Activated T-cell treated with anti-CD3 and anti-CD28 coated beads for 4 hours (primary cell): ENCODE measurements at places on chromosomes 5 and 9.
A peak's percentile ranks its signal among the peaks of the same experiment; 100 is the strongest.

DNA sequence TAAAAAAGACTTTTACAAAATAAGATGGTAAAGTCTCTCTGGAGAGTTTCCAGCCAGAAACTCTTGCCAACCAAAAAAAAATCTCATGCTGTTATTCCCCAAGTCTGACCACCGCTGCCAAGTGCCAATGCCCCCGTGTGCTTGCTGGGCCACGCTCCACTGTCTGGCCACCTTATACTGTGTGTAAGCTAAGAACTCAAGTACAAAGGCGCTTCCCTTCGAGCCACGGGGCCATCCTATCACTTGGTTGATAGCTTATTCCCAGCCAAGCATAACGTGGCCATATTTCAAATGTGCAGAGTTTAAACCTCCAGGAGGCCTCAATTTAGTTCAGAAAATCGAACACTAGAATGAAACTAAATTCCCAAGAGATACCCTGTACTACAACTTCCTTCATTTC lies 36.0 kb downstream of the ROR2 start:
- no peak for DNase-seq

GRCh38 chr9:24416136-24416535 lies 129.6 kb downstream of the IZUMO3 start:
- DNase-seq: no peak

- DNase-seq: peak; percentile 9
These were observed 174.1 kb downstream of the KDM4C start for GRCh38 chr9:6931913-6932312.

GRCh38 chr5:58927181-58927580 lies 344.3 kb downstream of the RAB3C start:
- DNase-seq: no peak

GRCh38 chr5:54793468-54794134 lies 191.8 kb downstream of the ESM1 start:
- DNase-seq: no peak

DNA sequence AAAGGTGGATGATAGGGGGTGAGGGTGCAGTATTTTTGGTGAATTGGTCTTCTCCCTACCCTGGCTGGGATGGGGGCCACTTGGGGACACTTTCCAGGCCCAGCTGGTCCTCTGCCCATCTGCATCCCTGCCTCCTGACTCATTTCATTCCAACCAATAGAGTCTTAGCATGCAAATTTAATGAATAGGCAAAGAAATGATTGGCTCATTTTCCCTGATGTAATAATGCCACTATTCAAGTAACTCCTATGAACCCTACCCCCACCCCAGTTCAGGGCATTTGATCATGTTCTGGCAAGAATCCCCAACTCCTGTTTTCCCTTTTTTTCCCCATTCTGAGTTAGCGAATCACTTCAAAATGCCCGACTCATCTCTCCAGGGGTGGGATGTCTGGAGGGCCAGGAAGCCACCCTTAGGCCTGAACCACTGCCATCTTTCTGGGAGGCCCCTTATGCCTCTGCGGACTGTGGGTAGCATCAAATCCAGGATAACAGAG lies 56.7 kb downstream of the PCDH1 start:
- DNase-seq: no peak

DNA sequence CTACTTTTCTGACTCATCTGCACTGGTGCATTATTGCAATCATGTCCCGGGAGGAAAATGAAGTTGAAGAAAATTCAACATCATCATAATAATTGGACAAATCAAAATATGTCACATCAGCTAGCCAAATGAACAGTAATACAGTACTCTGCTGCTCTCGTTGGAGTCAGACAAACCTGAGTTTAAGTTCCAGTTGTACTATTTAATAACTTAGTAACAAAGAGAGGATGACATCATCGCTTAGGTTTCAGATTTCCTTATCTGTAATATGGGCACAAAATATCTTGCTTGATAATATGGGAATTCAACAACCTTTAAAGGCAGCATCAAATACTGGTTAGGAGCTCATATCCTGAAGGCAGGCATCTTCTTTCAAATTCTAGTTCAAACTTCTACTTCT lies 1248.9 kb upstream of the ACO1 start:
- no peak for DNase-seq

DNA sequence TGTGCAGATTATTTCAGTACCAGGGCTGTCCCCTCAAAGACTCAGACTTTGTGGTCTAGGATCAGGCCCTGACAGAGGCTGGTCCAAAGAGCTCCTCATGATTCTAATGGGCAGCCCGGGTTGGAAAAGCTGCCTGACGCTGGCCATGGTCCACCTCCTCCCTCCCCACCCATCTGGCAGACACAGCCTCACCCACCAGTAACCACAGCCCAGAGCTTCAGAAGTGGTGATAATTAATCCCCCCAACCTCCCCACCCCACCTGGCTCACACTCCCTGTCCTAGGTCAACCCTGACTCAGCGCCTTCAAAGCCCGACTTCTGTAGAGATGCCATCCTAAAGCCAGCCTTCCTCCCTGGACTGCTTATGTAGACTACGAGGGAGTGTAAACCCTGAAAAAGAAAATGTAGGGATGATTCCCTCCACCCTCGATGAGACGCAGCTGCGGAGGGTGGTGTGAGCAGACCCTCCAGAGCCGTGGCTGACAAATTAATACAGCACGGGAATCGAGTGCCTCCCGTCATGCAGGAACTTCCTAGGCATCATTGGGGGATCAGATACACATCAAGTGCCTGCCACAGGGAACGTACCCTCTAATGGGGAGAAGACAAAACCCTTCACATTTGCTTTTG lies 7.0 kb downstream of the UBE2QL1 start:
- no peak for DNase-seq

DNA sequence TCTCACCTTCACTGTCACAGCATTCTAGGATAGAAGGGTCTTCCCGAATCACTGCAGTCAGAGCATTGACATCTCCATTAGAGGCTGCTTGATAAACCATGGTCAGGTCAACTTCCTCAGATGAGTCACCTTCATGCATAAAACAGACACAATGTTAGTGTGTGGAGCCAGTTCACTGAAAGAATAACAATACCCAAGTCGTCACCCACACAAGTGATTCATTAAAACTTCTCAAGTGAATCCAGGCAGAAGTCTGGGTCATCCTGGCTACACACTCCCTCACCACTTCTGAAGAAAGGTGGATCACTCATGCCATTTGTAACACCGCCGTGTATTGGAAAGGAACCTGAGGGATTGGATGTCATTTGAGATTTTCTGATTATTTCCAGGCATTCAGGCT lies 49.6 kb downstream of the ANKRD55 start:
- DNase-seq: no peak

GRCh38 chr5:16563686-16564085 lies 53.1 kb downstream of the RETREG1 start:
- no peak for DNase-seq

DNA sequence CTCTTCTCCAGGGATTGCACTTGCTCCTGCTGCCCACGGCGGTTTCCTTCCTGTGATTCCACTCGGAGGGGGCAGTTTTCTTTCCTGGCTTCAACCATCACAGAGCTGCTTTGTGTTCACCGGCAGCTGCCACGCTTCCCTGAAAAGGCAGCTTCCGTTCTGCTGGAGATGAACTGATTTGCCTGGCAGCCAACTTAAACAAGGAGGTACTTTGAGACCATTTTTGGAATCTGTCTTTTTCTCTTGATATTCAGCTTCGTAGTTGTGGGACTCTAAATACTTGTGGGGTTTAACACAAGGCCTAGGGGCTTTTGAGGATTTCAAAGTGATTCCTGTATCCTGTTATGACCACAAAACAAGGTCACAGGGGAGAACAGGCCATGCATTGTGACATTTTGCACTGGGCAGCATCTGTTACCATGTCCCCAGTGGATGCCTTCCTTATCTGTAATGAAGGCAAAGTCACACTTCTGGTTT lies 192.0 kb downstream of the MTRR start:
- no peak for DNase-seq

DNA sequence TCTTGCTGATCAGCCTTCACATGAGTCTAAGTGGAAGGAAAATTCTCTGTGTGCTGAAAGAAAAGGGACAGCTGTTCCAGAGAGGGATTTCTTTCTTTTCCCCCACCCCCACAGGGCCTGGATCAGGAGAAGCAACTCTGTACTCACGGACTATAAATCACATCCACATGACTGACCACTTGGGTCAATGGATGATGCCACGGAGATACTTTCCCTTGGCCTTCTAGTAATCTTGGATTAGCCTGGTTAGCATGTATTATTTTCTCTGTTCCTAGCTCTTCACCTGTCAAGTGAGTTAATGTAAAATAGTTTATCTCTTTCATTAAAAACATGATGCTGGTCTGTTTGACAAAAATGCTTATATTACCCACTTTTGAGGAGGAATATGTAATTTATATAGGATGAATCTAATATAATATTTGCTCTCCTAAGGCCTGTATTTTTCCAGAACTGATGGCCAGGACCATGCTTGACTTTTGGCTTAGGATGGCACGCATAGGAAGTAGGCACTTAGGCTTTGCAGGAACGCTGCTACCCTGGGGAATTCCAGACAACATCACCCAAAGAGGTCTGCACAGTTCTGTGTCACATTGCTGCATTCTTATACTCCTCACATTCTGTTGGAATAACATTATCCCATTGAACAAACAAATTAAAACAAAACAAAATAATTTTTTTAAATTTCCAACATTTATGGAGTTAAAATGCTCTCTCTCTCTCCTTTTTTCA lies 892.1 kb downstream of the TLE1 start:
- DNase-seq: no peak
